ENCODE measurements at places on chromosomes 7 and 10. TPM values are rescaled to one million over a fixed set of nuclear protein-coding genes. Genes with fewer than 3 reads are reported as not detected.

DNA sequence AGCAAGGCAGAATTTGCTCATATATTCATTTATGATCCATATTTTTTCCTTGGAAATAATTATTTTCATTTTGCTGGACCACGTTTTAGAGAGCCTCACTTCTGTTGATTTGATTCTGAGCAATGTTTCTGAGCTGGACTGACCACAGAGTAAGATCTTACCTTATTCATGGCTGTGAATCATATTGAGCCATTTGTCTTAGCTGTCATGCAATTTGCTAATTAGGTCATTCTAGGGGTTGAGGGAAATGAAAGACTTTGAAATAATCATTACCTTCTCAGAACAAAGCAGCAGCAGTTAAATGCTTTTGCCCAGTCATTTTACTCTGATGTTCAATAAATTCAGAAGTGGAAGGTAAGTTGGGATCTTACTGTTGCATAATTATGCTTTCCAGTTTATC lies 251.4 kb downstream of the SDK1 start:
- no peak for DNase-seq

COL13A1 gene
- total RNA-seq, result 8.0 TPM

DNA sequence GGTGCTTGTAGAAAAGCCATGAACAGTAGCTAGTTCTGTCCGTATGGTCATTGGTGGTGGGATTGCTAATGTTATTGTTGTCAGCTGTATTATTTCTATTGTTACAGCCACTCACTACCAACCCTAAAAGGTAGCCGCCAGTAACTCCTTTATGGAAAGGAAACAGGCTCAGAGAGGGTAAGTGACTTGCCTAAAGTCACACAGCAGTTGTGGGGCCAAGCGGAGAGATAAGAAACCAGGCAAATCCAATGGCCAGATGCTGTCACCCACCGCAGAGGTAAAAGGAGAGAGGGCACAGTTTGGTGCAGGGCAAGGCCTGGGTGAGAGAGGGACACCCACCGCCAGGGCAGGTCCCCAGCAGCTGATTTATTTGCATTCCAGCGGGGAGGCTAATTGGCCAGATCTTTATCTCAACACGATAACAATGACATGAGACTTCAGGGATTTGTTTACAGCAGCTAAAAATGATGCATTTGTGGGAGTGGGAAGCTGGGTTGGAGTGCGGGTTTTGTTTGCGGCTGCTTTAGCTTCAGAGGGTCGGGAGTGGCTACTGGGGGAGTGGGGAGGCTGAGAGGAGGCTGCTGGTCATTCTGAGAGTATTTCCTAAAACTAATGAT lies 8.6 kb upstream of the NKX2-3 start:
- no peak for DNase-seq

GRCh38 chr7:6290319-6290741 lies 17.9 kb upstream of the CYTH3 start:
- DNase-seq, result no peak

BET1 gene
- 2.4 TPM for total RNA-seq

PLAC9 gene
- 221 TPM for total RNA-seq

- DNase-seq, result no peak
These were observed 6.6 kb downstream of the TRIM8 start for GRCh38 chr10:102650655-102651454.

DNA sequence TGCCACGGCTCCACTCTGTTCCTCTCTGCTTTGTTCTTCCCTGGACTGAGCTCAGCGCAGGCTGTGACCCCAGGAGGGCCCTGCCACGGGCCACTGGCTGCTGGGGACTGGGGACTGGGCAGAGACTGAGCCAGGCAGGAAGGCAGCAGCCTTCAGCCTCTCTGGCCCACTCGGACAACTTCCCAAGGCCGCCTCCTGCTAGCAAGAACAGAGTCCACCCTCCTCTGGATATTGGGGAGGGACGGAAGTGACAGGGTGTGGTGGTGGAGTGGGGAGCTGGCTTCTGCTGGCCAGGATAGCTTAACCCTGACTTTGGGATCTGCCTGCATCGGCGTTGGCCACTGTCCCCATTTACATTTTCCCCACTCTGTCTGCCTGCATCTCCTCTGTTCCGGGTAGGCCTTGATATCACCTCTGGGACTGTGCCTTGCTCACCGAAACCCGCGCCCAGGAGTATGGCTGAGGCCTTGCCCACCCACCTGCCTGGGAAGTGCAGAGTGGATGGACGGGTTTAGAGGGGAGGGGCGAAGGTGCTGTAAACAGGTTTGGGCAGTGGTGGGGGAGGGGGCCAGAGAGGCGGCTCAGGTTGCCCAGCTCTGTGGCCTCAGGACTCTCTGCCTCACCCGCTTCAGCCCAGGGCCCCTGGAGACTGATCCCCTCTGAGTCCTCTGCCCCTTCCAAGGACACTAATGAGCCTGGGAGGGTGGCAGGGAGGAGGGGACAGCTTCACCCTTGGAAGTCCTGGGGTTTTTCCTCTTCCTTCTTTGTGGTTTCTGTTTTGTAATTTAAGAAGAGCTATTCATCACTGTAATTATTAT lies 1.2 kb downstream of the CLDN4 start:
- no peak for DNase-seq

GRCh38 chr7:2736411-2736914 lies 48.5 kb downstream of the AMZ1 start:
- no peak for DNase-seq

SLC29A4 gene
- 3.2 TPM for total RNA-seq

- DNase-seq, result no peak
These were observed 215.7 kb downstream of the SNX10 start for GRCh38 chr7:26507108-26507987.

DLX6 gene
- not detected for total RNA-seq

GRCh38 chr10:5443429-5443828 lies 31.1 kb downstream of the NET1 start:
- DNase-seq, result no peak

TBL2 gene
- total RNA-seq, result 52.9 TPM

STOX1 gene
- total RNA-seq, result 0.11 TPM

DNA sequence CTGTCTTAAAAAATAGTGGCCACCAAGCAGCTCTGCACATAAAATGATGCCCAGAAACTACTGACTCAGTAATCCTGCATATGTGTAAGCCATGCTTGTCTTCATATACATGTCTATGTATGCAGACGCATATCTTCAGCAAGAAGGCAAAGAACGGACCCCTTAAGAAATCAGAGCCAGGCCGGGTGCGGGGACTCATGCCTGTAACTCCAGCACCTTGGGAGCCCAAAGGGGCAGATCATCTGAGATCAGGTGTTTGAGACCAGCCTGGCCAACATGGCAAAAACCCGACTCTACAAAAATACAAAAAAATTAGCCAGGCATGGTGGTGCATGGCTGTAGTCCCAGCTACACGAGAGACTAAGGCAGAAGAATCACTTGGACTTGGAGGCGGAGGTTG lies 295.0 kb downstream of the TCERG1L start:
- no peak for DNase-seq

SPDYE6 gene
- not detected for total RNA-seq

DNA sequence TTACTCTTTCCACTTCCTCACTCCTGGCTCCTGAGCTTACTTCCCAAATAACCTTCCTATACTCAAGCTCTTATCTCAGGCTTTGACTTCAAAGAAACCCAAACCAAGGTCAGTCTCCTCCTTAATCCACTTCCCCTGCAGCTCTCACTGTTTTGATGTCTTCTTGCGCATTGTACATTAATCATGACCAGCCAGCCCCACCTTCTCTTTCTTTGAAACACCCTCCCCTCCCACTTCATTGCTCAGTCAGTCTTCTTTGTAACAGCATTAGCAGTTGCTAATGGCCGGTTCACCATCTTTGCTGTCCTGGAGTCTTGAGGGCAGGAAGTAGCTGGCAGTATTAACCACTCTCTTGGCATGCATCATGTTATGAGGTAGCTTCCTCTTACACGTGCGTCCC lies 57.9 kb upstream of the CHCHD3 start:
- no peak for DNase-seq

GRCh38 chr10:123038782-123039631 lies 30.2 kb downstream of the ACADSB start:
- DNase-seq, result no peak

DNA sequence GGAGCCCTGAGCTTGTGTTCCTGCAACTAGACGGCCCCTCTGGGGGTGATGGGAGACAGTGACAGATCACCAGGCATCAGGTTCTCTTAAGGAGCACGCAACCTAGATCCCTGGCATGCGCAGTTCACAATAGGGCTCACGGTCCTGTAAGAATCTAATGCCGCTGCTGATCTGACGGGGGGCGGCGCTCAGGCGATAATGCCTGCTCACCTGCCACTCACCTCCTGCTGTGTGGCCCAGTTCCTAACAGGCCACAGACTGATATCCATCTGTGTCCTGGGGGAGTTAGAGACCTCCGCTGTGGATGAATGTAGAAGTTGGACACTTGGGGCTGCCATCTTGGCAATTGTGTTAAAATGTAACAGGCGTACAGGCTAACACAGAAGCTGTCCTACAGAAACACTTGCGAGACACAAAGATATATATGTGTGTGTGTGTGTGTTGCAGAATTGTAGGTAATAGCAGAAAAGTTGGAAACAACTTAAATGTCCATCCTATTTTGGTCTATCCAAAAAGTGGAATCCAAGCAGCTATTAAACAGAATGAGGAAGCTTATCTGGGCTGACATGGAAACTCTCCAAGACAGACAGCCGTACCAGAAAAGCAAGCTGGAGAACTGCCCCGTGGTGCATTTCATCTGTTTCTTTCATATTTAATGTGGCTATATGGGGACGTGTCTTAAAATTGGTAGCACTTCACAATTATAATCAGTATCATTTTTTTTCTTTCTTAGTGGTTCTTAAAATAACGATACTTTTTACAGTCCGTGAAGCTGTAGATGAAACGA lies 82.8 kb downstream of the MKI67 start:
- DNase-seq, result no peak

LLCFC1 gene
- not detected for total RNA-seq

CFAP43 gene
- total RNA-seq, result 0.96 TPM

DNA sequence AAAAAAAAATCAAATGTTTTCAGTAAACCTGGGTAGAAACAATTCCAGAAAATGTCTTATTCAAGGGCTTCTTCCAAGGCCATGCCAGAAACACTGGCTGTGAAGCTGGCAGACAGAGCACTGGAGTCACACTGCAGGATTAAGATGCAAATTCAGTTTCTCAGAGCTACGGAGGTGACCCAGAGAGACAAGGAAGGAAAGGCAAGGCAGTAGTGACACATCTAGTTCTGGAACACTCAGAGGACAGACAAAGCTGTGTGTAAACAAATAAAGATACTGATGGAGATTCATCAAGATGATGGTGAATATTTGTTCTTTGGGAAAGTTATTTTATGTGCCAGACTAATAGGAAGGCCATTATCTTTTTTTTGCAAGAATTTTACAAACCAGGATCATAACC lies 608.3 kb upstream of the C7orf33 start:
- no peak for DNase-seq

GRCh38 chr7:1137517-1138167 lies 22.4 kb downstream of the ZFAND2A start:
- DNase-seq, result no peak

CRYGN gene
- not detected for total RNA-seq

- no peak for DNase-seq
These were observed 109.2 kb downstream of the PRTFDC1 start for GRCh38 chr10:24843256-24843655.

DNA sequence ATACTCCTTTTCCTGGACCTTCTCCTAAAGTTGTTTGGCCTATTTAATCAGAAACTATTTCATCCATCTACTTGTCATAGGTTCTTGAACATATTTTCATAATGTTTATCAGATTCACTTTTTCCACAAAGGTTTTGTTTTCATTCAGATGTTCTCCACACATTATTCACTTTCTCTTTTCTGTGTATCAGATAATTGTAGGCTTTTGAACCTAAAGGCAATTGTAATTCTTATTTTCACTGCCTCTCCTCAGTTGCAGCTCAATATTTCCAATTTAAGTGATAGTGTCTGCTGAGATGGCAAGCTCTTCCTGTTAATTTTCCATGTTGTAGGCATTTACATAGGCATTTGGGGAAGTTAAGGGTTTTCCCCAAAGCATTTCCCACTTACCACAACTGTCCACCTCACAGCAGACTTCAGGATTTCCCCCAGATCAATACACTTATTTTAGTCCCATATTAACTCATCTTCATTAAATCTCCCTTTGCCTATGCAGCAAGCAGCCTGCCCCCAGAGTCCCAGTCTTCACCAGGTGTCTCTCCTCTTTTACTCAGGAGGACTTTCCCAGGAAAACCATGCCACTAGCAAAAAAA lies 12.3 kb upstream of the IKZF1 start:
- no peak for DNase-seq

DNA sequence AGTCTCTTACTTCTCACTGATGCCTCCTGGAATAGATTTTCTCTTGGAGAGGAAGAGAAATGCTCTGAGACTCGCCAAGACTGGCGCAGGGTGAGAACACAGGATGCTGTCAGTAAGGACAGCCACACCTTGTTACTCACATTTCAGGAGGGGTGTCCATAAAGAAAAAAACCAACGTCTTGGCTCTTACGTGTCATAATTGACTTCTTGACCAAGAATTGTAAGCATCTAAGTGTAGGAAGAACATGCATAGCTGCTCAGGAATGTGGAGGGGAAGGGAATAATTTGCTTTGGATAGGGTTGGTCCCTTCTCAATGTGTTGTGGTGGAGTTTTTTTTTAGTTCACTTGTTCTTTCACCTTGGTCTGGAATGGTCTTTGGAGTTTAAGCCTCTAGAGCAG lies 43.8 kb upstream of the ZNF438 start:
- no peak for DNase-seq

- DNase-seq, result peak; percentile 86
These were observed 1.3 kb upstream of the FZD8 start for GRCh38 chr10:35643151-35644049.

- DNase-seq, result no peak
These were observed 203.1 kb upstream of the PTN start for GRCh38 chr7:137546671-137547070.

DNA sequence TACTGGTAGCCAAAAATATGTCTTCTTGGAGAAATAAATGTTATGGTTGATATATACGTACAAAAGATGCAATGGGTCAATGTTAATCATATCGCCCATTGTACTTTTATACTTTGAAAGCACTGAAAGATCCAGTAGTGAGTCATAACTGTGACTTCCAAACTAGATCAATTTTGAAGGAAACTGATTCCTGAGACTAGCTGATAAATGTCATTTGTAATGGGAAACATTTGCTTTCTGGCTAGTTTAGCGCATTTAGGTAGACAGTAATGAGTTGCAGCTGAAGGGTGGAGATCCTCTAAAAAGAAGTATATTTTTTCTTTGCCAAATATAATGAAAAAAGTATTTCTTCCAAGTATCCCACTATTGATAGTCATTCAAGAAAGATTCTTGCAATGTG lies 53.5 kb upstream of the ARHGAP21 start:
- DNase-seq, result no peak

- no peak for DNase-seq
These were observed 291.5 kb upstream of the NFE2L3 start for GRCh38 chr7:25860275-25861163.

STRIP2 gene
- total RNA-seq, result 2.3 TPM

SPDYE11 gene
- not detected for total RNA-seq

ARMC3 gene
- total RNA-seq, result not detected
